ENCODE measurements at places on chromosomes 5 and 9.

GRCh38 chr5:159207686-159208513 lies 1.5 kb downstream of the RNF145 start:
- DNase-seq: peak; percentile 80

GRCh38 chr5:78541086-78541654 lies 107.4 kb downstream of the LHFPL2 start:
- DNase-seq: no peak

DNA sequence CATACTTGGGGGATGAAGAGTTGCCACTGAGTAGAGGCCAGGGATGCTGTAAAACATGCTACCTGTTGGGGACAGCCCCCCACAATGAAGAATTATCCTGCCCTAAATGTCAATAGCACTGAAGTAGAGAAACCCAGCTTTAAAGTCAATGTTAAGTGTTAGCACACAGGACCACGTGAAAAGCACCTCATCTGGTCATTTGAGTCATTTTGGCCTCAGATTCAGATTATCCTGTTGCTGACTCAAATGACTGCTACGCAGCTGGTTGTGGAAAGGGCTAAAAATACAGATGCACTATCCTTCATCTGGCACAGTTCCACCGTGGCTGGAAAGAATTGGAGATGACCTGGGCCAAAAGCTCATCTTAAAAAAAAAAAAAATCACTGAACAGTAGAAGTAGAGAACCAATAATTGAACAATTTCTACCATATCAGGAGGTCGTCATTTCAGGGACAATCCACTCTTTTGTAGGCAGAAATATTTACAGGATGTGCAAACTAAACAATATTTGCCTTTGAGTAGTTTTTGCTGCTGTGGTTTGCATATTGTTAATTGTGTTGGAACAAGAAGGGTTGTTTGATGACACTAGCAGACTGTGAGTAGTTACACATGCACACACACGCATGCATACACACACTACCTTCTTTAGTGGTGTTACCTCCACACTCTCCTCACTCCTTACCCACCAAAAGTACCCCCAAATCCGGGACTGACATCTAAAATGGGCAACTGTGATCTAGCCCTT lies 195.3 kb upstream of the KLF9 start:
- no peak for DNase-seq

DNA sequence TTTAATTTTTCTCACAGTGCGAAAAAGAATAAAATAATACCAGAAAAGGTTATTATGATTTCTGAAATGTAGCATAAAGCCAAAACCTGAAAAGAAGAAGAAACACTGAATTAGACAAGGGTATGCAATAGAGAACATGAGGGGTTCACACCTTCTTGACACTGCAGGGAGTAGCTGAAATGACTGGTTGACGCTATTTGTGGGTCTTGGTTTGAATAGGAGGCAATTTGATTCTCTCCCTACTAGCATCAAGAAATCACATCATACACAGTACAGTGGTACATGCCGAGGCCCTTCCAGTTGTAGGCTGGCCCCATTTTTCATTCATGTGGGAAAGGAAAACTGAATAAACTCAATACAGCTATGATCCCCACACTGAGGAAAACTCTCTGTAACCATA lies 68.6 kb downstream of the NR3C1 start:
- no peak for DNase-seq

DNA sequence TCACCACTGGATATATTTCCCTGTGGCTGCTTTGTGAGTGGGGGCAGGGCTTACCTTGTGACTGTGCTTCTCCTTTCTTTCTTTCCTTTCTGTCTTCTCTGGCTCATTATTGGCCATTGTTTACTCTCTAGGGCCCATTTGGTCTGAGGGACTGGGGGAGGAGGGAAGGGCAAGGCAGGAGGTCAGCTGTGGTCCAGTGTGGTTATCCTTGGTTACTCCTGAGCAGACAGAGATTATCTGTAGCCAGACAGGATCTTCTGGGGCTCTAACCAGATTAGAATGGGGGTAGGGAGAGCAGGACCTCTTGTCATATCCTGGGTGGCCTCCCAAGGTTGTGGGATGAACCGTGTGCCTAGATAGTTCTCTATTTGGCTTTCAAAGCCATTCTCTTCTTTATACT lies 71.2 kb downstream of the ANKRD55 start:
- DNase-seq: no peak

- no peak for DNase-seq
These were observed 66.1 kb downstream of the SPTLC1 start for GRCh38 chr9:92048924-92049625.

- no peak for DNase-seq
These were observed 1202.4 kb upstream of the SEMA6A start for GRCh38 chr5:117776977-117777376.

GRCh38 chr5:98275980-98276379 lies 497.5 kb upstream of the RGMB start:
- DNase-seq: no peak

DNA sequence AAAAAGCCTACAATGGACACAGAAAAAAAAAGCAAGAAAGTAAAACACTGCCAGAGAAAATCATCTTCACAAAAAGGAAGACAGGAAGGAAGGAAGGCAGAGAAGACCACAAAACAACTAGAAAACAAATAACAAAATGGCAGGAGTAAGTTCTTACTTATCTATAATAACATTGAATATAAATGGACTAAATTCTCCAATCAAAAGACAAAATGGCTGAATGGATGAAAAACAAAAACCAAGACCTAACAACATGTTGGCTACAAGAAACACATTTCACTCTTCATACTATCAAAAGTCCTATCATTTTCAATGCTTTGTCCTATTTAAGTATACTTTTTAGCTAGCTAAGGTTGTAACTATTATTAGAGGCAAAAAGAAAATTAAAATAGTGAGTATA lies 36.9 kb upstream of the HMGCR start:
- DNase-seq: no peak

- DNase-seq: no peak
These were observed 296.7 kb upstream of the MEF2C start for GRCh38 chr5:89179731-89180130.

DNA sequence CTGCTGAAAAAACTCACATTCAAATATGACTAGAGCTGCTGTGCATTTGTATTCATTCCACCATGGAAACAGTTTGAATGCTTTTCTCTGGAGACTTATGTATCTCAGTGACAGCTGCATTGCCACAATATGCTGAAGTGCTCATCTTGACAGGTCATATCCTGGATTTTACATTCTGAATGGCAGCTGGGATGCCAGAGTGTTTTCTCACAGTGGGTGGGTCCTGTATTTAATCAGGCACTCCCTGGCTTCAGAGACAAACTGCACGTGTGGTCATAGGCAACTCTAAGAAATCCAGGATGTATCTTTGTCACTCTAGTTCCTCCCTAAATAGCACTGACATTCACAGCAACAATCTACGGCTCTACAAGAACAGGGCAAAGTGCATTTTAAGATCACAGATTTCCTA lies 75.6 kb downstream of the ST8SIA4 start:
- no peak for DNase-seq

- no peak for DNase-seq
These were observed 86.6 kb downstream of the APBA1 start for GRCh38 chr9:69585571-69585970.

DNA sequence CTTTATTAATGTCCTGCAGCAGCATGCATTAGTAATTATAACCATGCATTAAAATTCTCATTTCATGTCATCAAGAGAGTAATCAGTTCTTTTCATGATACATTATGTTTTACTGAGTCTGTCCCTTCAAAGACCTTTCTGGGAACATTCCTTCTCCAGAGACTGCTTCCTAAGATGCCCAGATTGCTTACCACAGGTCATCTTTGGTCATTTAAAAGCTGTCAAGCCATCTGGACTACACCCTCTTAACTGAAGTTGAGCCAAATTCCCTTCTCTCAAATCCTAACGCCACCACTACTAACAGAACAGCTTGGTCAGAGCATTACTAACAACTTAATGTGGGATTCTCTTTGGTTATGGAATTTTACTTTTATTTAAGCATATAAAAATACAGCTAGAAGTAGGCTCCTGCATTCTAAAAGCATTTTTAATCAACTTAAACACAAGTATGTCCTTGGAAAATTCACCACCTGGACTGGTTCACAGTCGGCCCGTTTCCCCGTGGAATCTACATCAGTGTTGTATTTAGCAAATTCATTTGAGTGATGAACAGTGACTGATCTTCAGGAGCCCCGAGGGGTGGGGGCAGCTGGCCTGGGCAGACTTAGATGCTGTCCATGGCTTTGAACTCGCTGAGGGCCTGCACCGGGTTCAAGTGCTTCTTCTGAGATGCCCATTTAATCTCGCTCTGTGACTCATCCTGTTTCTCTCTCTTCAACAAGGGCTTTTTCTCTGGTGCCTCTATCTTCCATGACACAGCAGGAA lies 92.8 kb upstream of the CCDC112 start:
- no peak for DNase-seq

DNA sequence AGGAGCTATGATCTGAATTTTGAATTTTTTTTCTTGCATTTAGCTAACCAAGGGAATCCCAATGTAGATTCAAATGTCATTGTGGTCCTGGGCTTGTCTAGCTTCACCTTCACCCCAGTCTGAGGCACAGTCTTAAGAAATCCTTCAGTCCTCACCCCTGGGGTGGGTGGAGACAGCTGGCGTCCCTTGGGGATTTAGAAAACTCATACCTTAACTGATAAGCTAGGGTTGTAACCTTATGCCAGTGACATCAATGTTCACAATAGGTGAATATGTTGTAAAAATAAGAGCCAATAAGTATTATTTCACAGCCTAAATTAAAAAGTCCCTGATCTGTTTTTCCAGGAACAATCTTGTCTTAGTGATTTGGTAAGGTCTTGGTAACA lies 4.6 kb downstream of the ISOC1 start:
- no peak for DNase-seq

GRCh38 chr5:135208555-135208902 lies 174.5 kb upstream of the PITX1 start:
- DNase-seq: no peak

GRCh38 chr5:172779691-172780341 lies 8.8 kb upstream of the DUSP1 start:
- no peak for DNase-seq

DNA sequence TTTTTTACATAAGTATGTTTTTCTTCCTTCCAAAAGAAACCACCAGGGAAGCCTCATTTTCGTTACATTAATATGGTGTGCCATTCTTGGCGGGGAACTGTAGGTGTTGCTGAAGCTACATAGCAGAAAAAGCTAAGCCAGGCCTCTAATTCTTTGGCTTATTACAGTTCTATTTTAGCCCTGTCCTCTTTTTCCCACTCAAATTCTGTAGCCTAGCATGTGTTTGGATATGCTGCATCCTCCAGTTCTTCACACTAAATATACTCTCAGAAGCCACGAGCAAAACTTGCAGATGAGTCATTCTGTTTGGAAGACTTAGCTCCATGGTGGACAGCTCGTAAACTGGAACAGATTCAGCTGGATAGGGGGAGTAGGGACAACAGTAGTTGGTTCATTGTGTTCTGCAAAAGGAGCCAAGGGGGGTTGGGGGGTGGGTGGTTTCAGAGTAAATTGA lies 369.4 kb downstream of the TMEM161B start:
- DNase-seq: no peak

DNA sequence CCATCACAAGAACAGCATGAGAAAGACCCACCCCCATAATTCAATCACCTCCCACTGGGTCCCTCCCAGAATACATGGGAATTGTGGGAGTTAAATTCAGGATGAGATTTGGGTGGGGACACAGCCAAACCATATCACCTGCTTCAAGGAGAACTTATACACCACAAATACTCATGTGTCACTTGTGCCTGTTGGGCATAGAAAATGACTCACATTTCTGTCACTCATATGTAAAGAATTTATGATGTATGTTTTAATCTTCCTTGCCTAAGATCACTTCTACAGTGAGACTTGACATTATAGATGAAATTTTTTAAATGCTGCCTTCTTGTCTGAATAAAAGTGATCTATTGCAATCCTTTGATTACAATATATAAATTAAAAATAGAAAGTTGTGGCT lies 23.0 kb upstream of the PRDM6 start:
- no peak for DNase-seq

- no peak for DNase-seq
These were observed 171.3 kb downstream of the EBF1 start for GRCh38 chr5:158928404-158928803.

DNA sequence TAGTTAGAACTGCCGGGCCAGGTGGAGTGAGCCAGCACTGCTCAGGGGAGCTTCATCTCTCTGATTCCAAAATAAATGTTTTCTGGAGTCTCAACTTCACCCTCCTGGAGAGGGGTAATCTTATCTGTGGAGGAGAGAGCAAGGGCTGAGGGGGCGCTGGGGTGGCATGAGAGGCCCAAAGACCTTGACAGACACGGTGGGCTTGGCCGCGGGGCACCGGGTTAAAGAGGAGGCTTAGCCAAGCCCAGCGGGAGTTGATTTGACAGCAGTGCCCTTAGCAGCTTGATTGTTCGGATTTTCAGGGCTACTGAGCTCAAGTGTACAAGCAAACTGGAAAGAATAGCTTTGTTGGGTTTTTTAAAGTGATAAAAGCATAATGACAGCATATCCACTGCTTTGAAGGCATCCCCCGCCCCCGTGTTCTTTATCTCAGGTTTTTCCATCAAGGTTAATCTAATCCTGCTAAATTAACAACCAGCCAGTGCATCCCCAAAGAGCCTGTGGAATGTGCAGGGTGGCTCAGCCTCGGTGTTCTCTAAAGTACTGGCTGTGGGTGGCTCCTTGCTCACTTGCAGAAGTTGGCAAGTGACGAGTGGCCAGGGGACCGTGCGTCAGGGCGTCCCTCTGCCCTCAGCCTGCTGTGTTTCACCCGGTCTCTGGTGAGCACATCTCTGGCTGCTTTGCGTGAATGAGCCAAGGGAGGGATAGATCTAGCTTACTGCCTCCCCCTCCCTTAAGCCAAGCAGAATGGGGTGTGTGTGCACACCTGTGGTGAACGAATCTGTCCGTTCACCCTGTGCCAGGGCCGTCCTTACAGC lies 5.5 kb downstream of the QRFP start:
- DNase-seq: no peak

GRCh38 chr5:170416526-170416925 lies 27.4 kb upstream of the KCNMB1 start:
- DNase-seq: no peak

DNA sequence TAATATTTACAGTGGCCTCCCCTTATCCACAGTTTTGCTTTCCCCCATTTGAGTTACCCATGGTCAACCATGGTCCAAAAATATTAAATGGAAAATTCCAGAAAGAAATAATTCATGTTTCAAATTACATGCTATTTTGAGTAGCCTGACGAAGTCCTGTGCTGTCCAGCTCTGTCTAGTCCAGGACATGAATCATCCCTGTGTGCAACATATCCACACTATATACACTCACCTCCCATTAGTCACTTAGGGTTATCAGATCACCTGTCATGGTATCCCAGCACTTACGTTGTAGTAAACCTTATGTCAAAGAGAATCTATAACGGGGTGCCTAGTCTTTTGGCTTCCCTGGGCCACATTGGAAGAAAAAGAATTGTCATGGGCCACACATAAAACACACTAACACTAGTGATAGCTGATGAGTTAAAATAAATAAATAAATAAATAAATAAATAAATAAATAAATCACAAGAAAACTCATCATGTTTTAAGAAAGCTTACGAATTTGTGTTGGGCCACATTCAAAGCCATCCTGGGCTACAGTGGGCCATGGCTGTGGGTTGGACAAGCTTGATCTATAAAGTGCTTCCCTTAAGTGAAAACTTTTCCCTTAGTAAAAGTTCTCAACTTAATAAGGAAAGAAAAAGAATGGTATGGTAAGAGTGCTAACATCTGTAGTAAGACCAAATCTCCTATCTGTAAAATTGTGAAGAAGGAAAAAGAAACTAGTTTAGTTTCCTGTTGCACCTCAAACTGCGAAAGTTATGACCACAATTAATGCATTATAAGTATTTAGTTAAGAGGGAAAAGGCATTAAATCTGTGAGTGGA lies 15.9 kb upstream of the OMD start:
- no peak for DNase-seq

GRCh38 chr5:113053511-113053995 lies 77.0 kb downstream of the DCP2 start:
- no peak for DNase-seq

GRCh38 chr9:8365466-8366160 lies 566.0 kb upstream of the DMAC1 start:
- no peak for DNase-seq

Measured in GM20000 (cell line).